ENCODE measurements at places on chromosomes 12 and 14.

DNA sequence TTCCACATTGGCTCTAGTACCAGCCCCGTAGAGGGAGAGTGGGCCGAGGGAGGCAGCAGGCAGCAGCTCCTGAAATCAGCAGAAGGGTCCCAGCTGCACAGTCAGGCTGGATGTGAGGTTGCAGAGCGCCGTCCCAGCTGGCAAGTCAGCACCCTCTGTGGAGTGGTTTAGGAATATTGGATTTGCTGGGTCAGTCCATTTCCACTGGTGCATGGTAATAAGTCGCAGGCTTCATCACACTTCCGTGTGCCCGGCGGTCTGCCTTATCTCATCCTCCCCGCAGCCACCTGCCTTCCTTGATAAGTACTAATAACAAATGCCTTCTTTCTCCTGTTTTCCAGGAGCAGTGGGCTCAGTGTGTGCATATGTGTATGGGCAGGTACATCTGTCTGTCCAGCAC is 112.9 kb downstream of the TSPAN9 start:
- no peak for DNase-seq

DNA sequence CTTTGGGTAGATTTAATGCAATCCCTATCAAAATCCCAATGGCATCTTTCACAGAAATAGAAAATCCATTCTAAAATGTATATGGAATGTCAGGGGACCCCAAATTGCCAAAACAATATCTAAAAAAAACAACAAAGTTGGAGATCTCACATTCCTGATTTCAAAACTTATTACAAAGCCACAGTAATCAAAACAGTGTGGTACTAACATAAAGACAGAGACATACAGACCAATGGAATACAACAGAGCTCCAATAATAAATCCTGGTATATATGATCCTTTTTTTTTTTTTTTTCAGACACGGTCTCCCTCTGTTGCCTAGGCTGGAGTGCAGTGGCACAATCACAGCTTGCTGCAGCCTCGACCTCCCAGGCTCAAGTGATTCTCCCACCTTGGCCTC is 4.7 kb downstream of the TMBIM4 start:
- DNase-seq = no peak

DNA sequence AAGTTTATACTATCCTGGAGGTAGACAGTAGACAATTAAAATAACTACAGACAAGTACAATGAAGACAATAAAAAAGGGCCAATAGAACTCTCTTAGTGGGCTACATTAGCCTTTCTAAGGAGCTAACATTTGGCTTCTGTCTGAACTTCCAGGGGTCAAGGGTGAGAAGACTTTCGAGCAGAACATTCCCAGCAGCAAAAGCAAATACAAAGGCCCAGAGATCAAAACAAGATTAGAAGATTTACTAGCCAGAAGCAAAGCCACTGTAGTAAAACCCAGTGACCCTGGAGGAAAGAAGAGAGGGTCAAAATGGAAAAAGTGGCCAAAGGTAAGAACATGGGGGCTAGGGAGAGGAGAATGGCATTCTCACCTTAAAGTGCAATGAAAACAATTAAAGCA is 63.2 kb downstream of the ATP2B1 start:
- no peak for DNase-seq

- no peak for DNase-seq
Observed at GRCh38 chr12:90631591-90632212, 323.3 kb downstream of the CCER1 start.

- peak; percentile 24 for DNase-seq
Observed at GRCh38 chr12:29073631-29074239, 75.3 kb upstream of the FAR2 start.

DNA sequence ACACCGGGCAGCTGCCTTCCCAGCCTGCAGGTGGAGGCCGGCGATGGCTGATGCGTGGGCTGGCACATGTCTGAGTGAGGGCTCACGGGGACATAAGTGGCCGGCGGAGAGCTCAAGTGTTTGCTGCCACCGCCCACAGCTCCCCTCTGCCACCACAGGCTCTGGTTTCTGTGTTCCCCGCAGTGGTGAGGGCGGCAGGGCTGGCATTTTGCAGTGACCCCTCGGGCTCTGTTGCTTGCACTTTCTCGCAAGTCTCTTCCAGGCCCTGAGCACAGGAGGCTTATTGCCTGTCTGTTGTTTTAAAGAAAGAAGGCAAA is 271.0 kb upstream of the RTL1 start:
- DNase-seq = no peak
